Pulmonary artery endothelial cell (primary cell): ENCODE measurements at places on chromosomes 16 and 17. TPM values are rescaled to one million over a fixed set of nuclear protein-coding genes. Genes with fewer than 3 reads are reported as not detected.
A peak's percentile ranks its signal among the peaks of the same experiment; 100 is the strongest.

GRCh38 chr17:41452281-41452680, 11.5 kb upstream of the KRT38 start:
- no peak for DNase-seq

- DNase-seq: no peak
Observed at GRCh38 chr16:12265108-12265507, 288.6 kb downstream of the SNX29 start.

The SNAI3 gene
- total RNA-seq: 0.14 and 0.33 TPM in 2 replicates

The TBC1D3B gene
- total RNA-seq: 0.60 and 0.86 TPM in 2 replicates

The ATP2A3 gene
- 0.53 and 3.6 TPM in 2 replicates for total RNA-seq

The STXBP4 gene
- total RNA-seq: 6.6 and 16.0 TPM in 2 replicates

The MYH13 gene
- total RNA-seq: not detected in 2 replicates

GRCh38 chr16:11482946-11483748, 103.6 kb downstream of the LITAF start:
- DNase-seq: no peak

DNA sequence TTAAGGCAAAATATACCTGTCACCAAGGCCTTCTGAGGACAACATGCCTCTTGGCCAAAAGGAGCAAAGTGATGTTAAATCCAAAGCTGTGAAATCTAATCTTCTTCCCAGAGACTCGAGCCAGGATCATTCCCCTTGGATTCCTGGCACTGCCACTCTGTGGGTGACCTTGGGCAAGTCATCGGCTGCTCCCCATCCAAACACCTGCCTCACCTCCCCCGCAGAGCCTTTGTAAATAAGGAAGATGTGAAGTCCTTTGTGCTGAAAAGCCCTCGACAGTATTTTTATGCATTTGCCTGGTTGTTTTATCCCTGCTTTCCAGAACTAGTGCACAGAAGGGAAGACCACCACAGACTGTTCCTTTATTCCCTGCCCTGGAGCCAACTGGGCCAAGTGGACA, 5.4 kb upstream of the CEP295NL start:
- no peak for DNase-seq

DNA sequence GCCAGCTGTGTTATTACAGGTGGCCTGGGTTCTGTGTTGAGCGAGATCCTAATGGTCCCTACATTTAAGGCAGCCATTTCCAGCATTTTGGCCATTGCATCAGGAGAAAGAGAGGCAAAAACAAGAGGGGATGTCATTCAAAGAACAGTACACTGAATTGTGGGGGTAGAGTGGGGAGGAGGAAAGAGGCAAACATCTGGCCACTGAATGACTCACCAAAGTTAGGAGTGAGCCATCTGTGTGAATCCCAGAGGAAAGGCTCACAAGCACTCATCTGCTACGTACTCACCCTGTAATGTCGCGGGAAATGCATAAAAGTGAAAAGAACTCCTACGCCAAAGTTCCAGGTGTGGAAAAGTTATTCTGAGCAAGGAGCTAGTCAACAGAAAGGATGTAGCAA, 16.7 kb downstream of the KRABD2 start:
- peak; percentile 86 for DNase-seq

- DNase-seq: no peak
Observed at GRCh38 chr17:10089196-10089804, 109.1 kb downstream of the GAS7 start.

- no peak for DNase-seq
Observed at GRCh38 chr17:2854143-2855055, 58.2 kb downstream of the RAP1GAP2 start.

GRCh38 chr17:76154936-76155845, 14.1 kb upstream of the FOXJ1 start:
- no peak for DNase-seq

- DNase-seq: no peak
Observed at GRCh38 chr17:30950669-30951399, 20.0 kb upstream of the RNF135 start.

DNA sequence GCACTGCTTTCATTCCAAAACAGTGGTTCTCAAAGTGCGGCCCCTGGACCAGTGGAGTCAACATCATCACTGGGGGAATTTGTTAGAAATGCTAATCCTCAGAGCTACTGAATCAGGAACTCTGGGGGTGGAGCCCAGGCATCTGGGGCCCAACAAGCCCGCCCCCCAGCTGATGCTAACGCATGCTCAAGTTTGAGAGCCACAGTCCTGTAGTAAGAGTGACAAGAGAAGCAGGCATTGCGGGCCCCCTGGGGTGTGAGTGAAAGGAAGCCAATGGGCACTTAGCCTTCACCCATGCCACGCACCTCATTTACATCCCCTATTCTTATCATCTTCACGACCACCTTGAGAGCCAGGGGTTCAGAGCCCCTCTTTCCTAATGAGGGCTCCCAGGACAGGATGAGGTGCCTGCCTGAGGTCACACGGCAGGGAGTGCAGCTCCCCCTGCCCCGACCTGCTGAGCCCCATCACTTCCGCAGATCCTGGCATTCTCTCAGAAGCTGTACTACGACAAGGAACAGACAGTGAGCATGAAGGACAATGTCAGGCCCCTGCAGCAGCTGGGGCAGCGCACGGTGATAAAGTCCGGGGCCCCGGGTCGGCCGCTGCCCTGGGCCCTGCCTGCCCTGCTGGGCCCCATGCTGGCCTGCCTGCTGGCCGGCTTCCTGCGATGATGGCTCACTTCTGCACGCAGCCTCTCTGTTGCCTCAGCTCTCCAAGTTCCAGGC, 9.1 kb downstream of the CA4 start:
- DNase-seq: no peak

- DNase-seq: no peak
Observed at GRCh38 chr16:75763204-75763603, 36.9 kb upstream of the CPHXL start.

GRCh38 chr16:19810817-19811731, 73.6 kb downstream of the GPRC5B start:
- DNase-seq: peak; percentile 49

The LCAT gene
- 2.1 and 3.8 TPM in 2 replicates for total RNA-seq

DNA sequence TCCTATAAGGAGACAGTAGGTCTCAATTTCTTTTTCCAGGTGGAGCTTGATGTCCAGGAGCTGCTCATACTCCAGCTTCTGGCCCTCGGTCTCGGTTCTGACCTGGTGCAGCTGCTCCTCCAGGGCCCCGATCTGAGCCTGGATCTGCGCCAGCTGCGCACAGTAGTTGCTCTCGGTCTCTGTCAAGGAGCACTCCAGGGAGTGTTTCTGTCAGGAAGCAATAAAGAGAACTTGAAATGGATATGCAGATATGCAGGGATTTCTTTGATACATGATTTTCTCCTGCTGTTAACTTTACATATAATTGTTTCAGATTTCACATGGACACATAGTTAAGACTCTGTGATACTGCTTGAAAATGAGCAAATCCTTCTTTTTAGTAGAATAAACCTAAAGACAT, 4.7 kb downstream of the KRT25 start:
- no peak for DNase-seq

DNA sequence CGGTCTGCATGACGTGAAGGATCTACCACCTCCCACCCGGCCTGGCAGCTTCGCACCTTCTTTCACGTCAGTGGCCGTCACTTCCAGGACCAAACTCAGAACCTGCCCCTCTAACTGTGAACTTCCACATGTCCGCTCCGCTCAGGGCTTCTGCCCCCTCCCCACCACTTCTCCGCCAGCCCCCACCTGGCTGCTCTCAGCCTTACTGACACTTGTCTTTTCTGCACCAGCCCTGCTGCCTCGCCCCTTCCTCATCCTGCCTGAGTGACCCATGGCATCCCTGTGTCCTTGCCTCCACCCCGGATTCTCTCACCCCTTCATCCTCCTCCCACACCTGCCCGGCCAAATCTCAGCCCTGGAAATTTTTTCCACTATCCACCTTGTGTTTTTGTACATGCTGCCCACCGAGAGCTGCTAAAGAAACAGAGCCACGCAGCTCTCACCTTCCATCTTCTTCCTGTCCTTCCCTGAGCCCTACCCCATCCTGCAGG, 14.2 kb downstream of the PIMREG start:
- no peak for DNase-seq

The NTN1 gene
- total RNA-seq: under 0.01 and 0.20 TPM in 2 replicates

GRCh38 chr17:51128076-51128475, 7.4 kb upstream of the SPAG9 start:
- DNase-seq: no peak

DNA sequence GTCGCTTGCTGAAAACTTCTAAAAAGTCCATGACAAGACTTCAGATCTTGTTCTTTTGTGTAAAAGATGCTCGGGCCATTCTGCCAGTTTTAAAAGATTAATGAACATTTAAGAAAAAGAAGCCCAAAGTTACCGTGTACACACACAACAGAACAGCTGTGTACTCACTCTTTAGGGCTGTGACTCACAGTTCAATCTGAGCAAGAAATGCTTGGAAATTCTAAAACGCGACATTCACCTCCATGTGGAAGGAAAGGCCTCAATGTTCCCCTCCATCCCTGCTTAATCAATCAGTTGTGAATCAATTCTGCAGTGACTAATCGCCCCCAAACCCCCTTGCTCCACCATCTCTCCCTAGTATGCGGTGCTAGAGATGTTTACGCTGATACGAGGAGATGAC, 609.9 kb upstream of the SALL1 start:
- no peak for DNase-seq

GRCh38 chr16:72884573-72884972, 163.4 kb downstream of the ZFHX3 start:
- no peak for DNase-seq

GRCh38 chr16:12898551-12898950, 2.8 kb upstream of the SHISA9 start:
- no peak for DNase-seq

GRCh38 chr17:31008374-31009041, 37.7 kb downstream of the RNF135 start:
- peak; percentile 17 for DNase-seq

GRCh38 chr17:81449351-81449750, 54.1 kb downstream of the BAHCC1 start:
- no peak for DNase-seq

GRCh38 chr16:5639531-5639930, 541.9 kb upstream of the EEF2KMT start:
- no peak for DNase-seq

DNA sequence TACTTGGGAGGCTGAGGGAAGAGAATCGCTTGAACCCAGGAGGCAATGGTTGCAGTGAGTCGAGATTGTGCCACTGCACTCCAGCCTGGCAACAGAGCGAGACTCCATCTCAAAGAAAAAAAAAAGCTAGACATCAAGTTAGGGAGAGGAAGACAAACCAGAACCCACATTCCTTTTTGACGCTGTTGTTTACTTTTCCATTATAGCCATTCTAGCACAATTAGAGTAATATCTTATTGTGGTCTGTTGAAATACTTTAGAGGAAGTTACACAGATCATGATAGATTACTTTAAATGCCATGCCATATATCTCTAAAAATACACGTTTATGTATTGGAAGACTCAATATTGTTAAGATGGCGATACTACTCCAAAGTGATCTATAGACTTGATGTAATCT, 16.5 kb upstream of the ABCC1 start:
- no peak for DNase-seq

The KRTAP9-8 gene
- not detected in 2 replicates for total RNA-seq

DNA sequence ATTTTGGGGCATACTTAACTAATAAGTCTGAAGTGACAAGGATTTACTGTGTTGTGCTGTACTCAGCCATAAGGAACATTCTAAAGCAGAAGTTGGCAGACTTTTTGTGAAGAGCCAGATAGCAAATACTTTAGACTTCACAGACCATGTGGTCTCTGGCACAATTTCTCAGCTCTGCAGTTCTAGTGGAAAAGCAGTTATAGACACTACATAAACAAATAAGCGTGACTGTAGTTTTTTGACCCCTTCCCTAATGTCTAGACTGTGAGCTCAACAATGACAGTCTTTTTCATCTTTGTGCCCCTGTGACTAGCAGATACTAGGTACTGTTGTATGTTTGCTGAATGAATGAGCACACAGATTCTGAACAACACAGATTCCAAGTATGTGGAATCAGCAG, 4.9 kb downstream of the RPAIN start:
- DNase-seq: no peak

GRCh38 chr16:88762941-88763340, 22.1 kb downstream of the PIEZO1 start:
- DNase-seq: no peak

DNA sequence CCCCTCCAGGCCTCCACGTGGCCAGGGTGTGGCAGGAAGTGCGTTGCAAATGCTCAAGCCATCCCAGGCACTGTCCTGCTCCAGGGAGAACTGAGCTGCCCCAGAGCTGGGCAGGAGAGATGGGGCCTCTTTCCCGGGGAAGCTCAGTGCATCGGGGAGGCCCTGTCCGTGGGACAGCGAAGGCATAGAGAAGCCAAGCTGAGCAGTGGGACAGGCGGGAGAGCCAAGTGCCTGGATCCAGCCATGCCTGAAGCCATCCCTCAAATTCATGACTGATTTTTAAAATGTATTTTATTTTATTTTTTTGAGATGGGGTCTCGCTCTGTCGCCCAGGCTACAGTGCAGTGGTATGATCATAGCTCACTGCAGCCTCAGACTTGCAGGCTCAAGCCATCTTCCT, 25.4 kb upstream of the SSTR5 start:
- no peak for DNase-seq

The HID1 gene
- 8.7 and 12.2 TPM in 2 replicates for total RNA-seq

GRCh38 chr16:7209598-7209997, 123.0 kb upstream of the RBFOX1 start:
- DNase-seq: no peak

The CA5A gene
- total RNA-seq: not detected in 2 replicates

GRCh38 chr16:14300705-14301168, 229.6 kb downstream of the MRTFB start:
- DNase-seq: no peak

- DNase-seq: no peak
Observed at GRCh38 chr17:17417718-17418181, 59.0 kb upstream of the MED9 start.

- DNase-seq: no peak
Observed at GRCh38 chr17:63490329-63490728, 13.5 kb downstream of the ACE start.

GRCh38 chr17:1545618-1546017, 17.0 kb downstream of the PITPNA start:
- no peak for DNase-seq

The SLC16A11 gene
- total RNA-seq: 0.26 and 0.78 TPM in 2 replicates

The TEKT5 gene
- total RNA-seq: not detected in 2 replicates

The HSPB9 gene
- total RNA-seq: not detected in 2 replicates

GRCh38 chr16:49661465-49662187, 194.3 kb downstream of the ZNF423 start:
- DNase-seq: no peak

GRCh38 chr17:17226451-17227265, 10.3 kb downstream of the FLCN start:
- DNase-seq: no peak

DNA sequence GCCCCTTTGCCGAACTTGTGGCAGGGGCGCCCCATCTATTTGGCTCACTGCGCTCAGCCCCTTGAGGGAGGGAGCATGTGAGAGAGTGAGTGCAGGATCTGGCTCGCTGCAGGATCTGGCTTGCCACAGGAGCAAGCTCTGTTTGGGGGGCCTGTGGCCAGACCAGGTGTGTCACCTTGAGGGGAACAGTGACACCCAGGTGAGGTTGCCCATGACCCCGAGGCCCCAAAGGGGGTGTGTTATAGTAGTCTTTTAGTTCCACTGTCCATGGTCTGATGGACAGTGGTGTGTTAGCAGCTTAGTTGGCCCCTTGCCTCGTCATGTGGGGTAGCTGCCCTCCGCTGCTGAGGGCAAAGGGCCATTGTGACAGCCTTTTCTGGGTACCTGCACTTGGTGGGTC, 41.6 kb downstream of the CCDC42 start:
- no peak for DNase-seq
